Dermis microvascular lymphatic vessel endothelial cell (primary cell): ENCODE measurements at places on chromosomes 12 and 14. TPM values are rescaled to one million over a fixed set of nuclear protein-coding genes. Genes with fewer than 3 reads are reported as not detected.

FGD4 gene
- total RNA-seq, result 8.6 and 9.2 TPM in 2 replicates

- DNase-seq, result no peak
Observed at GRCh38 chr12:59737725-59738463, 142.1 kb downstream of the SLC16A7 start.

GRCh38 chr14:70697701-70698100 lies 56.0 kb downstream of the TTC9 start:
- no peak for DNase-seq

- DNase-seq, result no peak
Observed at GRCh38 chr12:19382111-19382526, 57.2 kb upstream of the AEBP2 start.

DNA sequence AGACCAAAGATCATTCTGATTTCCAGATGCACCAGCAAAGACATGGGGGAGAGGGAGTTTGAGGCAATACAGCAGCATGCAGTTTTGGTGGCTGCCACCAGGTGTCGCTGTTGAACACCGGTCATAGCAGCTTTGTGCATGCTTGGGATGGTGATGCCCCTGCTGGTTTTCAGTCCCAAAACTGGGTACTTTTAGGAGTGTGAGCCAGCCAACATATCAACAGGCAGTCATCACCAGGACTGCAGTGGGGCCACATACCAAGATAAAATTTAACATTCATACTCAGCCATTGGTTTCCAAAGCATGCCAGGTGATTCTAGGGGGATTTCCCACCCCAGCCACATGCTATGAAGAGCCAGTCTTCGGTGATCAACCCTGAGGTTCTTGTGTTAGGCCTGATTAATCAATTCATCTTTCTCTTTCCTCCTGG lies 64.2 kb downstream of the PHETA1 start:
- DNase-seq, result no peak

DNA sequence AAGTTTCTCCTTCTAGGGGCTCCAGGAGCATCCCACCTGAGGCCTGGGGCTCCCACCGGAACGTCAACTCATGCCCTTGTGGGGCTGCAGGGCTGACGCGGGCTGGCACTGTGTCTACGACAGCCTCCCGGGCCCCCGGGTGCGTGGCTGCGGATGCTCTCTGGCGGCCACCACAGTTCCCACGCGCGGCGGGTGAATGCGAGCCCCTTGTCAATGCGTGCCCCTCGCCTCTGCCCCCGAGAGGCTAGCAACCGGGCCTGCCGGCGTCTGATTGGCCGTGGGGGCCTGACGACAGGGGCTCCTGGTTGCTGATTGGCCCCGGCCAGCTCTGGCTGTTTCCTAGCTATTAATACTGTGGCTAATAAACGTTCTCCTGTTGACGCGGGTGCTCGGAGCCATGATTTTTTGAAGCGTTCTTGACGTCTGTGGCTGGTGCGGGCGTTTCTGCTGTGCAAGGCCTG lies 1.8 kb upstream of the MEG3 start:
- DNase-seq, result peak; percentile 24

- DNase-seq, result no peak
Observed at GRCh38 chr14:48703728-48704467, 882.3 kb downstream of the RPS29 start.

DNA sequence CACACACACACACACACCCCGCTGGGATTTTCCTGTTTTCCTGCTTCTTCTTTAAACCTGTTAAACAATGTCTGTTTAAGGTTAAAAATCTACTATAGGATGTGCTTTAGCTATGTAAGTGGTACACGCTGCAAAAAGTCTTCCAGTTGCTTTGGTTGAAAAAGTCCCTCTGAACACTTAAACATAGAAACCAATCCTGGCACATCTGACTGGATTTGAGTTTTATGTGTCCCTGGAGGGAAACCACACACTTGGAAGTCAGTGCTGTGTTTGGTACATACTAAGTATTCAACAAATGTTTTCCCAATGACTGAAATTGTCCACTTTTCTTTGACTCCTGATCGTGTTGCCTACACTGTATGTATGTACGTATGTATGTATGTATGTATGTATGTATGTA lies 22.0 kb downstream of the CFL2 start:
- no peak for DNase-seq

DNA sequence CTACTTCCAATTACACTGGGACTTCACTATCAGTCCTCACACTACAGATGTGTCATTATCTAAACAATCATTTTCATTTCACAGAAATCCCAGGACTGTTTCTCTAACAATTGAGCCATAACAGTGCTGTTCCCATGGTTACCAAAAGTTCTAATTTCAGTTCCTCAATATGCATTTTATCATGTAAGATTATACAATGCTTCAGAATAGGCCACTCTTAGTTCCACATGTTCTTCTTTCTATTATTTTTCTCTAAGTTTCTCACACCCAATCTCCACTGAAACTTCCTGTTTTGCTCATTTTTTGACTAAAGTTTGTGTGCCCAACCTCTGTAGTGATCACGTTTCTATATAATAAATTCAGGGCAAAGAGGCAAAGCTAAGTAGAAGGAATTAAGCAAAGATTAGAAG lies 185.8 kb downstream of the DUSP6 start:
- peak; percentile 97 for DNase-seq

- no peak for DNase-seq
Observed at GRCh38 chr12:94254270-94254669, 105.9 kb downstream of the PLXNC1 start.
